ENCODE measurements at places on chromosomes 2 and 18.

- no peak for DNase-seq
Observed at GRCh38 chr2:184041777-184042176, 556.6 kb upstream of the ZNF804A start.

DNA sequence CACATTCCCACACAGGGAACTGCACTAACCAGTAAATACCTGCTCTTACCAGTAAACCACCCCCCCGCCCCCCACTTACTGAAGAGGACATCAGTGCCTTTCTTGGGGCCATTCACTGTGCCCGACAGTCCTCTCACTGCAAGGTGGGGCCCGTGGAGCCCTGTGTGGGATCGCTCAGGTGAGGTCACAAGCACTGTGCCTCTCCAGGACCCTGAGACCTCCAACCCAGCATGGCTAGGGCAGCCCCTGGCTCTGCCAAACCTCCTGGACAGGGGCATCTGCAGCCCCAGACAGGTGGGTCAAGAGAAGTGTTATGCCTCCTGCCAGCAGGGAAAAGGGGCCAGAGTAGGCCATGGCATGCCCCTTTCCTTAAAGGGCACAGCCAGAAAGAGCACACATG lies 6.7 kb upstream of the NEURL3 start:
- DNase-seq, result no peak

- no peak for DNase-seq
Observed at GRCh38 chr2:41579806-41580205, 468.0 kb upstream of the PKDCC start.

DNA sequence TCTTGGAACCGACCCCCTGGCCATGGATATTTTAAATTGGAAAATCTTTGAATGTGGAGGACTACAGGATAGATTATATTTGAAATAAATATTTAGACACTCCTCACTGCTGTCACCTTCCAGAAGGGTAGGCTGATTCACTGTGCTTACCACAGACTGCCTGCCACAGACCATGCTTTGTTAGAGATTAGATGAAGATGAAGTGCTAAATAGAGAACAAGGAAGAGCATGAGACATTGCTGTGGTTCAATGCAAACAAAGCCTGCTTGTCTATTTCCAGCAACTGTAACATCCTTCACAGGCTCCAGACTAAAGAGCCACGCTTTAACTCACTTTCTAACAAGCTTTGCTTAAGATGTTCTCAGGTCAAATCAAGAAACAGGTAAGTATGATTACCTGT lies 81.0 kb upstream of the TMEM17 start:
- no peak for DNase-seq

DNA sequence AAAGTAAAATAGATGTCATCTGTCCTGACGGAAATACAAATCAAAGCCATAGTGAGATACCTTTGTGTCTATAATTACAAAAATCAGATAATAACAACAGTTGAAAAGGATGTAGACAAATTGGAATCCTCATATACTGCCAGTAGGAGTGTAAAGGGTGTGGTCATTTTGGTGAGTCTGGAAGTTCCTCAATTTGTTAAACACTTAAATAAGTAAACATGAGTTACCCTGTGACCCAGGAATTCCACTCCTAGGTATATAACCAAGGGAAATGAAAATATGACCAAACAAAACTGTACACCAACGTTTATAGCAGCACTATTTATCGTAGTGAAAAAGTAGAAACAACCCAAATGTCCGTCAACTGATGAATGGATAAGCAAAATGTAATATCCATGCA lies 24.0 kb downstream of the R3HDM1 start:
- DNase-seq, result no peak

GRCh38 chr2:75035444-75036353 lies 77.3 kb downstream of the POLE4 start:
- DNase-seq, result no peak

DNA sequence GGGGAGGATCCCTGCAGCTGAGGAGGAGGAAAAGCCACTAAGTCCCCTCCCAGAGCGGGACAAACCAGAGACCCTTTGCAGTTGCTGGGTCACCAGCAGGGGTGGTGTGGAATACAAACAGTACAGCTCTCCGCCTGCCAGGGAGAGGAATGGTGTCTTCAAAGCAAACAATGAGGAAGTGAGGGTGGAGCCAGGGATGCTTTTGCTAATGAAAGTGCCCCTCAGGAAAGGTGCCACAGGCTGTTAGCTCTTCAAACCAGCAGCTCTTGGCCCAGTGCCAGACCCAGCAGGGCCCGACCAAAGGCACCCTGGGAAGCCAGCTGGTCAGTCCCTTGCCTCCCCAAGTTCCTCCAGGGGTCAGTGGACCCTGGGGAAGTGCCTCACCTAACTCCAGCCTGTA lies 102.8 kb downstream of the HIBCH start:
- DNase-seq, result no peak

- DNase-seq, result no peak
Observed at GRCh38 chr2:19465978-19466377, 107.6 kb upstream of the OSR1 start.

GRCh38 chr2:136765256-136766072 lies at the start of gene THSD7B:
THSD7B (plus strand) TSS chr2:136765545; CDS start chr2:136882179, 116,634 bp downstream.
- no peak for DNase-seq

- no peak for DNase-seq
Observed at GRCh38 chr2:118388771-118389170, 300.5 kb downstream of the INSIG2 start.

DNA sequence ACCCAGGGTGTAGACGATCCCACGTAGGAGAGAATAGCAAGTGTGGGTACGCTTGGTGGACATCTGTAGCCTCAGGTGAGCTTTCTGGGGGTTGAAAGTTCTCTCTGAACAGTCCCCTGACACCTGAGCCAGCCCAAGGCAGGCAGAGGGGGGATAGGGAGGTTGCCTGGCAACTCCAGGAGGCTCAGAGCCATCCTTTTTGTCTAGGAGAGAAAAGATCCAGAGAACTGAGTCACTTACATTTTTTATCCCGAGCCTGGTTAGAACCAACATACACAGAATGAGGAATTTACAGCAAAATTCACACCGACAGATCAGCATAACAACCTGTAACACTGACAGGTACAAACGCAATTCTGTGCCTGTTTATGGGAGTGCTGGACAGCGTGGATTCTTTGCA lies 113.2 kb downstream of the SH3BP4 start:
- DNase-seq, result no peak

DNA sequence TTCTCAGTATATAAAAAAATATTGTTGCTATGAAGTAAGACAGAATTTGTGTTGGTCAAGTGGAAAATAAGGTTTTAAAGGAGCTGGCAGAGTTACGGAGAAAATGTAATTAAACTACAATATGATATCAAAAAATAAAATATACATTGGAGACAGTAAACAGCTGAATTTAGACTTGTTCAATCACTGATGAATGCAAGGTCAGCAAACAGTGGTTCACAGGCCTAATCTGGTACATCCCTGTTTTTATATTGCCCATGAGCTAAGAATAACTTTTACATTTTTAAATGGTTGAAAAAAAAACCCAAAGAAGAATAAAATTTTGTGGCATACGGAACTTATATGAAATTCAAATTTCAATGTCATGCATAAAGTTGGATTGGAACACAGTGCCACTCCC lies 131.0 kb upstream of the TRIB2 start:
- no peak for DNase-seq

DNA sequence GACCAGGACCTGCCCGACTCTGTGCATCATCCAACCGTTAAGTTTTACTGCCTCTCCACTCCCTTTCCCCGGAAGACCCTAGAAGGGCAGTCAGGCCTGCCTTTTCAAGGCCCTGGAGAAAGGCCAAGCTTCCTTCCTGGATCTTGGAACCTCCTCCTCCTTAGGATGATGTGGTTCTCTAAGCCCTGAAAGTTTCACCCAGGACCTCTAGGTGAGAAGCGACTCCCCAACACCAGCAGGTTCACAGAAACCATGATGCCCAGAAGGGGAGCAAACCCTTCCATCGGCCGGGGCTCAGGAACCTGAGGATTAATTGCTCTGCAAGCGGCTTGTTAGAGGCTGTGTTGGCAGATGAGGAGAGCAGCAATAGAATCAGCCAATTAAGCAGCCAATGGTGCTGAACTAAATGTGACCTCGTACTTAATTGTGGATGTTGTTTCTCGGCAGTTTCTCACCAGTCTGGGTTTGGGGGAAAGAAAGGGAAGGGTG lies 94.2 kb upstream of the FZD7 start:
- no peak for DNase-seq

DNA sequence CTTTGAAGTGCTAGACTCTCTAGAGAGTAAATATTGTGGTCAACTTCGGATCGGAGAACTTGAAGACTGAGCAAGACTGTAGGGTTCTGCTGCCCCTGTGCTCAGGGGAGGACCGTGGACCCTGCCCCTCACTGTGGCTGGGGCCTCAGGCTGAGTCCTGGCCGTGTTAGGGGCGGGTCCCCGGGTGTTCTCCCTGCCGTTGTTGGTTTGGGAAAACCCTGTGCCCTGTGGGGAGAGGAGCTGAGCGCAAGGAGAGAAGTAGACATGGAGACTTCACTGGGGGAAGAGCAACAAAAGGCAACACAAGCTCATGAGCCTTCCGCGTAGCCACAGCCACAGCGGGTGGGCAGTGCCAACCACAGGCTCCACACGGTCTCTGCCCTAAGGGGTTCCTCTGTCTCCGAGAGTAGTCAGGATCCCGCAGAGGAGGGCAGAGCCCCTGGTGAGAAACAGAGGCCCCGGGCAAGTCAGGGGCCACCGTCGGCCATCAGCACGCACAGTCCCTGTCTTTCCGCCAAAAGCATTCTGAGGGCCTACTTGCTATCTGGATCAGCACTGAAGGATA lies 53.1 kb downstream of the NTSR2 start:
- no peak for DNase-seq

DNA sequence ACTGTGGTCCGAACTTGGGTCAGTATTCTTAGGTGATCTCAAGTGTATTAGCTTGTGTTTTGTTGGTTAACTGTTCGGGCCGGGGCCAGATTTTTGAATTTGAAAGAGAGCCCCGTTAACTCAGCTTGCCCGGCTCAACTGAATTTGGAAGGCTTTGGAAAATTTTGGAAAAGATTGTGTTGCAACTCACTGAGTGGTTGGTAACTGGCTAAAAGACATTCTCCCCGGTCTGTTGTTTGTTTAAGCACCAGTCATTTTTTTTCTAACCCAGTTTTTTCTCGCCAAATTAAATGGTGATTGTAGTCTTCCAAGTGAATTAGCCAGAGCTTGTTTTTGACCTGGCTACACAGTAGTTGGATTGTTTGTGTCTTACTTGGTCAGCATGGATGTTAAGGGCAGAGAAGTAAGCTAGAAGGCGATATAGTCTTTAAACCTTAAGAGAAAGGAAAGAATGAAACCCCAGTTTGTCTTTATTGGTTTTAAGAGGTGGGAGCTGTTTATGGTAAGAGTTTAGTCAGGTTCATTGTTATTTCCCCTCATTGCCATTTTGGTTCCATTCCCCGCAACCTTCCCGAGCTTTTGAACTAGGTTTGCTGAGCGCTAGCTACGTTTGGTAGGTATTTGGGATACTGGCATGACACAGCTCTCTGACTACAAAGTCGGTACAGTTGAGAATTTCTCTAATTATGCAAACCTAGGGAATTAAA lies 2.4 kb downstream of the MAP4K4 start:
- no peak for DNase-seq

DNA sequence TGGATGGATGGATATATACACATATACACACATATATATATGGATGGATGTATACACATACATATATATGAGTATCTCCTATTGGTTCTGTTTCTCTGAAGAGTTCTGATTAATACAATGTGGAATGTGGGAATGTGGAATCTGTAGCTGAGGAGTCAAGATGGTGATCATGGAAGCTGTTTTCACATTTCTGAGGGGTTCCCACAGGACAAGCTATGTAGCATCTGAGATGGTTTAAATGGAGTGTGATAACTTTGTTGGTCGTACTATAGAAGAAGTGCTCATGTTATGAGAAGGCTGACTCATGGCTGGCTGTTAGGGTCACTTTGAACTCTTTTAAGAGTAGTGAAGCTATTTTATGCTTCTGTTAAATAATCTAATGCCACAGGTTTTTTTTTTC lies 279.7 kb downstream of the MEIS1 start:
- DNase-seq, result no peak

- no peak for DNase-seq
Observed at GRCh38 chr2:237214030-237214675, 128.5 kb downstream of the COPS8 start.

GRCh38 chr2:160628811-160629210 lies 135.2 kb upstream of the RBMS1 start:
- no peak for DNase-seq

GRCh38 chr2:24049485-24050021 lies at the start of gene FKBP1B:
FKBP1B (plus strand) TSS chr2:24049741; CDS start chr2:24049850, 109 bp downstream.
- DNase-seq, result peak; percentile 58

DNA sequence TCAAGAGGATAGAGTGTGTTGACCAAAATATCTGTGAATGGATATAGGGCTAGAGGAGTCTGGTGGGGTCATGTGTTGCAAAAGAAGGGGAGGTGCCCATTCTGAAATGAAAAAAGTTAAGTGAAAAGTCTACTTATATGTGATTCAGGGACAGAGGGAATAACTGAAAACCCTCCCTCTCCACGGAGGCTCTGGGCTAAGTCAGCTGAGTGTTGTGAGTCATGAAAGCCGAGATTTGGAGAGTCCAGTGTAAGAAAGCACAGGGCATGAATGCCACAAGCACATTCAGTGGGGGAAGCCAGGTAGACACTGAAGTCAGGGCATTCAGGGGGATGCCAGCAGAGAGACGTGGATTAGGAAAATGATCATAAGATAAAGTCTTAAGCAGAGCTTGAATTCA lies 871.9 kb downstream of the TSN start:
- no peak for DNase-seq

DNA sequence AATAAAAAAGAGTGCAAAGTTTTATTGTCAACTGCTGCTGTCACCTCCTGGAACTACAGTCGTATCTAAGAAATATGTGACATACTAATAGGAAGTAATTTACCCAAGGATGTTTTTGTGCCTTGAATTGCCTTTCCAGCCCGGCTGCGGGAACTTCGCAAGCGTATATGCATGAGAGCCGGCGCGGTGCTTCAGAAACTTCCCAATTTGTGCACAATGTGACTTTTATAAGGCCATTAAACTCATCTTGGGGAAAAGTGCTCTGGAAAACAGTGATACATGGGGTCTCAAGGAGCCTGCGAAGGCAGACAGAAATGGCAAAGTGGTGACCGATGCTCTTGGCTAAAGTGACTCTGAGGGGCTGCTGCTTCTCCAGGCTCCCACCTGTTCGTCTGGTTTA lies 41.7 kb upstream of the CELF4 start:
- no peak for DNase-seq

GRCh38 chr2:11967946-11968465 lies 221.6 kb downstream of the LPIN1 start:
- DNase-seq, result peak; percentile 67

GRCh38 chr2:102166189-102166845 lies 20.5 kb upstream of the IL1RL2 start:
- DNase-seq, result no peak

GRCh38 chr2:96353032-96353561 lies 17.5 kb downstream of the NCAPH start:
- DNase-seq, result peak; percentile 68

Data from ureter (tissue), 1 donor.